ENCODE measurements at places on chromosomes 11 and 22.

- no peak for DNase-seq
Measured at GRCh38 chr22:27913162-27913741, 5.8 kb downstream of the PITPNB start.

GRCh38 chr11:44835938-44836337 is 109.2 kb downstream of the TSPAN18 start:
- DNase-seq = no peak

DNA sequence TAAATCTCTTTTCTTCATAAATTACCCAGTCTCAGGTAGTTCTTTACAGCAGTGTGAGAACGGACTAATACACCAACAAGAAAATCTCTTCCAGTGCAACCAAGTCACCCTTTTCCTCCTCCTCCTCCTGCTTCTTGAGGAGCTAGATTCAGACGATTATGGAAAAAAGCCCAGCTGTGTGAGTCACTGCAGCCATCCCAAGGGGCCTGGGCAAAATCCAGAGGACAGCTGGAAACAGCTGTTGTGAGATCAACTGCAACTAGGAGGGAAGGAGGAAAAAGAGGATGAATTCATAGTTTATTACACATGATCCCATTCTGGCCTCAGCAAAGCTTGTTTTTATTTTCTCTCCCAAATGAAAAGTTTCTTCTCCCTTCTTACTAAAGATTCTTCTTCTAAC is 32.9 kb downstream of the RBFOX2 start:
- peak; percentile 71 for DNase-seq

DNA sequence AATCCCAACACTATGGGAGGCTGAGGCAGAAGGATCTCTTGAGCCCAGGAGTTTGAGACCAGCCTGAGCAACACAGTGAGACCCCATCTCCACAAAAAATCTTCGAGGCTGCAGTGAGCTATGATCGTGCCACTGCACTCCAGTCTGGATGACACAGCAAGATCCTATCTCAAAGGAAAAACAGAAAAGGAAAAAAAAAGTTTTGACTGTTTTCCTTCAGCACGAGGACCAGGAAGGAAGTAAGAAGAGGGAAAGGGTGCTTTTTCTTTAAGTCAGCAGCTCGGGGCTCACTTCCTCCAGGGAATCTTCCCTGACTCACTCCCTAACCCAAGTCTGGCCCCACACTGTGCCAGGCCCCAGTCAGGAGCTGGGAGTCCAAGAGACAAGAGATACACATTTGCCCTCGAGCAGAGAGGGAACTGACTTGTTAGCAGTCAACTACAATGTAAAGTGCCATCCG is 14.2 kb downstream of the ARRB1 start:
- peak; percentile 59 for DNase-seq

GRCh38 chr11:24046731-24047130 is 450.1 kb upstream of the LUZP2 start:
- DNase-seq = no peak

DNA sequence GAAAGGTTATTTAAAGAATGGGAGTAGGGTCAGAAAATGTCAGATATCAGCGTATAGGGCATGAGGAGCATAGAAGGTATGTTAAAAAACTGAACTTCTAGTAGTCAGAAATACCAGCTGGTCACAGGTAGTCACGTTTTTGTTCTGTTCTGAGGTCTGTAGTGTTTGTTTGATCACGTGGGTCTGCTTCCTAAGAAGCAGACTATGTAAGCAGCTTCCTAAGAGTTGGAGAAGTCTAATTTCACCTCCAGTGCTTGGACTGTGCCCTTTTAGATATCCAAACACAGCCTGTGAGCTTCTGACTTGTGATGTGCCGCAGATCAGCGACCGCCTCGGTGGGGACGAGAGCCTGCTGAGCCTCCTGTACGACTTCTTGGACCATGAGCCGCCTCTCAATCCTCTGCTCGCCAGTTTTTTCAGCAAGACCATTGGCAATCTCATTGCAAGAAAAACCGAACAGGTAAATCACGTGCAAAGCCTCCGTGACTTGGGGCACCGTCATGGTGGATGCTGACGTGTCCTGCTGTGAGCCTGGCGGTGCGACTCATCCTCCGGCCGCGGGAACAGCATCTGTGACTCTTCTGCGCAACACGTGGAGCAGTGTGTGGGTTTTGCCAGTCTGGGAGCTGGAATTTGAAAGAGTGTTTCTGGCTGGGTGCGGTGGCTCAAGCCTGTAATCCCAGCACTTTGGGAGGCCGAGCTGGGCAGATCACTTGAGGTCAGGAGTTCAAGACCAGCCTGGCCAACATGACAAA is 63.5 kb downstream of the PPP6R2 start:
- DNase-seq = no peak

- no peak for DNase-seq
Measured at GRCh38 chr11:87572881-87573280, 535.1 kb downstream of the TMEM135 start.

DNA sequence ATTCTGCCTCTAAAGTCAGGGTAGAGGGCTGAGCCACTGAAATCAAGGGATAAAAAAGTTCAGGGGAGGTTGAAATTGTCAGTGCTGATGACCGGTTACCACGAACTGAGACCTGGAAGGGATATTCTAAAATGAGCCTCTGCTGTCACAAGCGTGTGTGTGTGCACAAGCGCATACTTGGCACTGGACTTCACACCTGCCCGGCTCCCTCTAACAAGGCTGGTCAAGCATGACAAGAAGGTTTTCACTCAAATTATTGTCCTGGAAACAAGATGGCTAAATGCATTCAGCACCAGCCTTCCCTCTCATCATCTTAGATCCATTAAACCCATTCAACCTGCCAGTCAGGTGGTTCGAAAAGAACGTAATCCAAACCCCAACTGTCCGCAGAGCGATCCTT is 54.8 kb upstream of the CECR2 start:
- no peak for DNase-seq

Measured in dermis blood vessel endothelial cell (primary cell).